Stimulated activated CD4-positive, alpha-beta T cell treated with anti-CD3 and anti-CD28 coated beads, TNF-alpha, amount 100 ng/mL, for 48 hours (primary cell): ENCODE measurements at places on chromosomes 3 and 15.

DNA sequence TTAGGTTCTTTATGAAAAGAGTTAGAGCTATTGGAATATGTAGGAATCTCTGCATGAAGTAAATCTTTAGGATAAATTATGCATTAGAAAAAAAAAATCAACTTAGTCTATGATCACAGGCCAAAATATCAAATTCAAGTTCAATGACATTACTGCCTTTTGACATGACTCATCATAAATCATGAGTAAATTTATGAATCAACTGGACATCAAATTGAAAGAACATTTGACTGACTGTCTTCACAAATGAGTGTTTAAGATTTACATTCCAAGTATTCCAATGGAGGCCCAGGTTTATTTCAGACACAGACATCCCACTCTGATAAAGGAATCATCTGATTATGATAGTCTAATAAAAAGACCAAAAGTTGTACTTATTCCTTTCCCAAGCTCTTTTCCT lies 192.8 kb upstream of the TTC14 start:
- no peak for DNase-seq

- no peak for DNase-seq
Measured at GRCh38 chr3:196340466-196340865, 2.3 kb upstream of the TM4SF19 start.

- DNase-seq: no peak
Measured at GRCh38 chr3:147906285-147906684, 497.1 kb downstream of the ZIC1 start.

DNA sequence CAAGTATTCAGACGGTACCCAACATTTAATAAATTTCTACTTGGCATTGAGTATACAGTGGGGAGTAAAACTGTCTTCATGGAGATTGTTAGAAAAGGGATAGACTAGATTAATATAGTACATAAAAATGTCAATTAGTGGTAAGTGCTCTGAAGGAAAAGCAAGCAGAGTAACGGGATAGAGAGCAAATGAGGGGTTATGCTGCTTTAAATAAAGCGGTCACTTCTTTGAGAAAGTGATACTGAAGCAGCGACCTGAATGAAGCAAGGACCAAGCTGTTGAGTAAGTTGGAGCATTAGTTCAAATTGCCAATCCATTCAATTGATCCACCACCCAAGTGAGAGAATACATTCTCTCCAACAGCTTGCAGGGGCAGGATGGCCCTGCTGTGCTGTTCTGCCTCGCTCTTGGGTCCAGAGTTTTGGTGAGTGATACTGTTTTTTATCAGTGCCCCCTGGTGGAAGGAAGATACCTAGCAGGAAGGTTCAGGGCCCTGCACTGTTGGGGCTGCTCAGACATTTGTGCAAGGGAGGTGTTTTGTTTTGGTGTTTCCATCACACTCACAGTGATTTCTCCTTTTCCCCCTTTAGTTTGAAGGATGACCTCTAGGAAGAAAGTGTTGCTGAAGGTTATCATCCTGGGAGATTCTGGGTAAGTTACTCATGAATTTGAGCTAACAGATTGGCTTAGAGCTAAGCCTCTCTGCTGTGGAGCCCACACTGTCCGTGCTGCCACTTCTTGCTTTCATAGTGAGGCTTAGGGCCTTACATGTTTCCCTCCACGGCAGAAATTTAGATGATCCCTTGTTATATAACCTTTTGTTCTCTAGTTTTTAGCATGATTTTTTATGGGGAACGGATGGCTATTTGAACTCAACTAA lies 69.0 kb downstream of the RAB7A start:
- DNase-seq: peak; percentile 54

DNA sequence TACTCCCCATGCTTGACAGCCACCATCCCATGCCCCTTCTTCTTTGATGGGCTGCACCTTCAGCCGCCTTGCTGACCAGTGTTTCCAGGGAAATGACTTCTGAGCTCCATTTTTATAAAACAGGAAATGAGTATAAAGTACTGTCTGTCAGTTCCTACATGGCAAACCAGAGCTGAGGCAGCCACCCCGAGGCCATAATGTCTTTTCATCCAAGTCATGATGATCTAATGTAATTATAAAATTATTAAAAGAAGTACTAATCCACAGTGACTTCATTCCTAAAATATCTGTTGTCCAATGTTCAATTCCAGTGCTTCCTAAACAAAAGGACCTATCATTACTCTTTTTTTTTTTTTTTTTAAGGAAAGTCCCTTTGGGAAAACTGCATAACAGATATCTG lies 75.2 kb upstream of the HERC1 start:
- no peak for DNase-seq

- no peak for DNase-seq
Measured at GRCh38 chr3:188946351-188947240, 225.2 kb upstream of the TPRG1 start.

DNA sequence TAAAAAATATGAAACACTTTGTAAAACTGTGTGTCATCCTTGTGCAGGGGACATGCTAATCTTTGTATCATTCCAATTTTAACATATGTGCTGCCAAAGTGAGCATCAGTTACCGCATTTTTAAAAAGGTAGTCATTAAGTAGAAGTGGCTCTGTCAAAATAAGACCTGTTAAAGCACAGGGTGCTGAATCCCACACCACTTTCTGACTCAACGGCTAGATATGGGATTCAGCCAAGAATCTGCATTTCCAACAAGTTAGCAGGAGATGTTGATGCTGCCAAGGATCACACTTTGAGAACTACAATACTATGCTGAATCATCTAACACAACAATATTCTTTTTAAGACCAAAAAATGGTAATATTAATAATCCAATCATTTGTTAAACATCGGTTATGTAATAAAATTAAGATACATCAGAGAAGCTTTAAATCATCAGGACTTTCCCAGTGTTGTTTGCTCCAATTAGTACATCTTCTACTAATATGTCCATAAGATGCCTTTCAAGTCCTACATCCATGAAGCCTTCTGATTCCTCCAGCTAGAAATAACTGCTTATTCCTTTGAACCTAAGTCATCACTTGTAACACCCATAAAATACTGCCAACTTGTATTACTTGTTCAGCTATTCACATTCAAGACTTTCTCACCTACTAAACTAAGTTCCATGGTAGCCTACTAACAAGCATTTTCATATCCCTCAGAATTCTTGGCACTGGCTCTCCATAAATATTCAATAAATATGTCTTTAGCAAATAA lies 71.1 kb downstream of the TBL1XR1 start:
- DNase-seq: no peak
